T follicular helper cell (primary cell): ENCODE measurements at places on chromosomes 6 and 20.

- no peak for DNase-seq
Measured at GRCh38 chr20:49631061-49631716, 63.3 kb upstream of the PTGIS start.

DNA sequence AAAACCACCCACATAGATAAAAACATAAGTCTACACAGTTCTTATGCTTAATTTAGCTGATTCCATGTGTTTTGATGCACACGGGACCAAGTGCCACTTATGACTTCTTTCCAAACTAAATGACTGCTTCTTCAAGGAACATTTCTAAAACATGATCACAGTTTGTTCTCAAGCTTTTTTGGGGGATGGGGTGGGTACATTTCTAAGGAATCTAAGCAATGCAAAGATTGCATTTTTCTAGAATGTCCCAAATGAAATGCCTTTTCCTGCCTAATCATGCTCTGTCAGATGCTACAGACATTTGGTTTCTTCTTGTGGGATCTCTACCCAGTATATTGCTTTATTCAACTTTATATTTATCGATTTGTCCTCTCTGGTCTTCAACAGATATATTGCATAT lies 496.8 kb upstream of the JAG1 start:
- DNase-seq = no peak

- no peak for DNase-seq
Measured at GRCh38 chr6:135586844-135587243, 89.3 kb upstream of the AHI1 start.

DNA sequence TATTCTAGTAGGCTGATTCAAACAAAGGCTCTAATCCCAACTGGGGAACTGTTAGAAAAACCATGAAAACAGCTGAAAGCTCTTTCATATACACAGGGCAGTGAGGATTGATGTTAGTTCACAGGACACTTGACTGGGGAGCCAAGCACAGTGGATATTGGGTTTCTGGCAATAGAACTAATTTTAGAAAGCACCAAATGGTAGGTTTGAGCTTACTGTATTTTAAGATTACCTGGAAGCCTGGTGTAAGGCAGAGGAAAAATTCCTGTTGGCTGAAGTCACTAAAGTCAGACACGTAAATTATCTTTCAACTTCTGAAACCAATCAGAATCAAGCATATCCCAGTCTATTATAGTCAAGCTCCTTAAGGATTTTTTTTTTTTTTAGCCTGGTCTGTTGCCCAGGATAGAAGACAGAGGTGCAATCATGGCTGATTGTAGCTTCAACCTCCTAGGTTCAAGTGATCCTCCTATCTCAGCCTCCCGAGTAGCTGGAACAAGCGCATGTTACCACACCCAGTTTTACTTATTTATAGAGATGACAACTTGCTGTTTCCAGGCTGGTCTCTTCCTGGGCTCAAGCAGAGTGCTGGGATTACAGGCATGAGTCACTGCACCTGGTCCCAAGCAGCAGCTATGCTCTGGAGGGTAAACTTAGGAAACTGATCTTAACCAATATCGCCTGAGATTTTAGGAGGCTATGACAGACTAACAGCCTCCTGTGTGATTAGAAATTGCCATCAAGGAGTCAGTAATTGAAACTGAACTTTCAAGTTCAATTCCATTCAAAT lies 32.5 kb upstream of the SYNCRIP start:
- DNase-seq = no peak

DNA sequence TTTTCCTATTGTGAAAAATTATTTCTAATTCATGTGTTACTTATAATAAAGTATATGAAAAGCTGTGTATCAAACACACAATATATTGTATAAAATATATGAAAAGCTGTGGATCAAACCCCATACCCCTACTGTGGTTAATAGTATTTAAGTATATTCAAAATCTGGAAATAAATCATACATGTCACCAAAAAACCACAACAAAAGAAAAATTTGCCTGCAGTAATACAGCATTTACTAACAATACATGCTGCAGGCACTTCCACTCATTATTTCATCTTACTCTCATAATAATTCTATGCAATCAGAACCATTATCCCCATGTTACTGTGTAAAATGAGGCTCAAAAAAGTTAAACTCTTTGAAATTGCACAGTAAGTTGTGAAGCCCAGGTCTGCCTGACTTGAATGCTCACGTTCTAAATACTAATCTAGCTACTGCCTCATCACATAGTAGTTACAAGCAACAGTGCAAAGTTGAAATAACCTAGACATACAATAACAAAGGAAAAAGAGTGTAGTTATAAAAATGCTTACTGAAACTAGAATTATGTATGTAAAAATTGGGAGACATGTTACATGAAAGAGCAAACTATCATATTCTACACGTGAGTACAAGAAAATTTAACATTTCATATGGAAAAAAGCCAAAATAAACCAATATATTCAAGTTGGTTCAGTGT lies 61.7 kb downstream of the FAM217A start:
- DNase-seq = no peak

GRCh38 chr6:84579404-84579803 lies 185.0 kb downstream of the TBX18 start:
- DNase-seq = no peak

DNA sequence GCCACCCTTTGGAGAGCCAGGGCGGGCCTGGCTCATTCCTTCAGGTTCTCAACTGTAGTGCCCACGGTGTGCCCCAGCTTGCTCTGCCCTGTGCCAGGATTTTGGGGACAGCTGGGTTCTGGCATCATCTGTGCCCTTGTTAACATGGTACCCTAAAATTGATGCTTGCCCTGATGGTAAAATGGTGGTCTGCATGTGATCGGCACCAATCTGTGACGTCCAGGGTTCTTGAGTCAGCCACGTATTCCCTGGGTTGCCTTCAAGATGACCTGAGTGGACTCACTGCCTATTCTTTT lies 31.2 kb upstream of the APCDD1L start:
- DNase-seq = no peak

DNA sequence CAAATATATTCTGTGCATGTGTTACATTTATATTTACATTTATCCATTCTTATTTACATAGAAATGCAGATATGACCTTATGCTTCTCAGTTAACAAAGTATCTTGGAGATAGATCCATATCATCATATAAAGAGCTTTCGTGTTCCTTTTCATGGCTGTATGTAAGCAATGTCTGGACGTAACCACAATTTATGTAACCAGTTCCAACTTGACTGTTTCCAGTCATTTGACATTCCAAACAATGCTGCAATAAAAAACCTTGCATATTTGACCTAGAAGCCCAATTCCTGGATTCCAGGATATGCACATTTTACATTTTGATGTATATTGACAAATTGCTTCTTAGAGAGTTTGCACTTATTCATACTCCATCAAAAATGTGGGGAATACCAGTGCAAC lies 113.7 kb upstream of the F13A1 start:
- DNase-seq = no peak

DNA sequence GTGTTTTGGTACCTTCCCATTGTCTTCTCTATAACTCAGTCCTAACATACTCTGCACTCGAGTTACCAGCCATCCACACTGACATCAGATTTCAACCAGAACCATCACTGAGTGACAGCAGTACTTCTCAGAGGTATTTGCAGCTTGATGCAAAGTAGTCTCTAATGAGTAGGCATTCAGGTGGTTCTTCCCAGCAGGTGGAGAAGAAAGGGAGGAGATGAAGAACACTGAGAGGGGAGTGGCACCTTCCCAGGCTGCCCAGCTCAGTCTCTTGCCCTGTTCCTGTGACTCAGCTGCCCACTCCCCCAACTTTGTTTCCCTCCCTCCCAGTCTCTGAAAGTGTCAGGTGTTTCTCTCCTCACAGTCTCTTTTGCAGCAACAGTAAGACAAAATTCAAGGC lies 38.7 kb upstream of the SMIM28 start:
- DNase-seq = no peak

DNA sequence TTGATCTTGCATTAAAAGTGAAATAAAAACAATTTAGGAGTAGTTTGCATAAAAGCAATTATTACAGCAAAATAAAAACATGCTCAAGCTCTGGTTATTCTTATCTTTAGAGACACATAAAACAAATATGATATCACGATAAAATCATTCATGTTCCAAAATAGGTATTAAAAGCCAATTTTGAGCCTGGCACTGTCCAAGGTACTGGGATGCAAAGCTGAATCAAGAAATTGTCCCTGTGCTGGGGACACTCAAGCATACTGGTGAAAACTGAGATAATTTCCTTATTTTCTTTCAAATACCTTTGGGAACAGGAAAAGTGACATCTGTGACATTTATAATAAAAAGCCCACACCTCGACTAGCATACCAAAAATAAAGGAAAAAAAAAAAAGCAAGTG lies 931 bp upstream of the MTCL3 start:
- no peak for DNase-seq

GRCh38 chr6:43396408-43397149 lies 27.1 kb upstream of the ZNF318 start:
- no peak for DNase-seq

GRCh38 chr6:42520786-42521607 lies 42.8 kb upstream of the UBR2 start:
- no peak for DNase-seq

GRCh38 chr20:53322651-53323050 lies 271.0 kb downstream of the ZNF217 start:
- no peak for DNase-seq

GRCh38 chr20:54177378-54177777 lies 3.6 kb upstream of the CYP24A1 start:
- no peak for DNase-seq

GRCh38 chr6:45741437-45742171 lies 274.1 kb downstream of the CLIC5 start:
- DNase-seq = no peak

DNA sequence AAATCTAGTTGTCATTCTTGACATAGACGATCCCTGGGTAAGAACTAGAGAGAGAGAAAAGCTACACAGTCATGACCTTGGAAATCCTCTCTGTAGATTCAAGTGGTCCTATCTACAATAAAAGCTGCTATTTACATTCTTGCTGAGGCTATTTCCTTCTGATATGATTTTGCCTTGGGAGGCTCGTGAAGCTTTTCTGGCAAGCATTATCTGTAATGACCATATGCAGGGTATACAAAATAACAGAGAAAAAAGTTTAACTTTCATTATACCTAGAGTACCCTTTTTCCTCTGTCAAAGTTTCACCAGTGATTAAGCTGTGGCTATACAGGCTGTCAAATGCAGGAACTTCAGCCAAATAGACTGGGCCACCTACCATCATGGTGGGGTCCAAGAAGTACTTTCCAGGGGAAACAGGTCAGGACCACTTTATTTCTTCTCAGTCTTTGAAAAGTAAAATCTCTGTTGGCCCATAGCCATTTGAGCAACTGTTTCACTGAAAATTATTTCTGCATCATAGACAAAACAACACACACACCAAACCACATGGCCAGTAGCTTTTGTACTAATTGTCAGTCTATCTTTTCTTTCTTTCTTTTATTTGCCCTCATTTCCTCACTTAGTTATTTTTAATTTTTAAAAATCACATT lies 677.0 kb upstream of the ID4 start:
- DNase-seq = no peak

GRCh38 chr6:161561908-161562307 lies 288.0 kb upstream of the AGPAT4 start:
- no peak for DNase-seq

DNA sequence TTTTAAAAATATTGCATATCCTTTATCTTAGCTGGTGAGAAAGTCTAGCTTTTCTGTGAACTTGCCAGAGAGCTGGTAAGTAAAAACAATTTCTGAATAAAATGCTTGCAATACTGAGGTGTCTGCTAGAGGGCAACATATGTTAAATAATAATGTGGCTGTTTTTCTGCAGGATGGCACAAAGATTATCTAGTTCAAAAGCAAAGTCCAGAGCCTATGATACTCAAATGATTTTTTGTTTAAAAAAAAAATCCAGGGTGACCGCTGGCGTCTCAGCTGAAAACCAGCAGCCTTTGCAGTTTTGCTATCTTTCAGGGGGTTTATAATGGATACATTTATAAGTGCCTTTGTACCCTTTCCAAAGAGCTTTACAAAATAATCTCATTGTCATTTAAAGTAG lies 194.9 kb downstream of the PHACTR1 start:
- no peak for DNase-seq

- no peak for DNase-seq
Measured at GRCh38 chr20:10708351-10709185, 34.8 kb upstream of the JAG1 start.

GRCh38 chr6:17054647-17055046 lies 47.2 kb upstream of the STMND1 start:
- DNase-seq = no peak

DNA sequence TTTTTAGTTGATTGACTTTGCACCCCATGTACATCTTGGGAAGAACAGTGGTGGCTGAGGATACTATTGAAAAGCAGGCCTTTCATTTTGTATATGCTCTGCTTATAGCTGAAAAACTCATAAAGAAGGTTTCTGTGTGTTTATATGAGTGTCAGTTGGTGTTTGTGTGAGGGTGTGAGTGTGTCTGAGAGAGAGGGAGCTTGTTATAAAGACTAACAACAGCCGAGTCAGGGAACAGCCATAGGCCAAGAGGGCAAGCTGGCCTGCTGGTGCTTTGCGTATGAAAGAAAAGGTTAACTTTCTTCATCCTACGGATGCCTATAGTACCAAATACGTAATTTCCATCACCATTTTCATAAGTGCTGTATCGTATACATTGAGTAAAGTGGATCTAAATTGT lies 88.3 kb downstream of the MTHFD1L start:
- DNase-seq = no peak

DNA sequence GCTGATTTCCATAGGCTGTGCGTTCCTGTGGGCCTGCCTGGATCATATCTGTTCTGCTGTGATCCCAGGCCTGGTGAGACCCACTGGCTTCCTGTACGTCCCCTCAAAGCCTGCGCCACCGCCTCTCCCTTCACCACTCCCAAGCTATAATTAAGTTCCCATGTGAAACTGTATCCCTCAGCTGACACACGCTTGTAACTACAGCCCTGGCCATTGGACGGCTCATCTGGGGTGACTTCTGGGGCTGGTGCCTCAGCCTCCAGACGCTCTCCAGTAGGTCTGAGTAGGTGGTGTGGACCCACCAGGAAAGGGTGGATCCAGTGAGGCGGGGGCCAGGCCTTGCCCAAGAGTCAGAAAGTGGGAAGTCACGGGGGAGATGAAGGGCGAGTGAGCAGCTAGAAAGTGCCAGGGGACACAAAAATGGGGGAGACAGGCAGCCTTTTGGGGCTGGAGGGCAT lies 21.0 kb downstream of the PPARD start:
- no peak for DNase-seq

DNA sequence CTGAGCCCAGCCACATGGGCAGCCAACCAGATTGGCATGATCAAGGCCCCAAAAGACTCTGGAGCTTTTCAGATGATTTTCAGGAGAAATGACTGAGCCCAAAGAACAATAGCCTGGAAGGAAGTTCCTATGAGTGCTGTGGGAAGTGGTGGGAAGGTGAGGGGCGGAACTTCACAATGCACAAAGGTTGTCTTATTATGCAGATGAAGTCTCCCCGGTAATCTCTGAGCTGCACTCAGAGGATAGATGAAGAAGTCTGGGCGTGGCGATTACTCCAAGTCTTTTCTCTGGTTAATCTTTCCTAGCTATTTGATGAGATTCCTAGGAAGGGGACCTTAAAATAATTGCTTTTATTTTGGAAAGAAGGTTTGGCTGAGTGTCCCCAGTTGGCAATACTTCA lies 36.9 kb downstream of the LBP start:
- DNase-seq = no peak

GRCh38 chr6:108359901-108360882 lies 65.3 kb downstream of the AFG1L start:
- no peak for DNase-seq
